Fibroblast of mammary gland (primary cell): ENCODE measurements at places on chromosomes 7 and 10.
A peak's percentile ranks its signal among the peaks of the same experiment; 100 is the strongest.

GRCh38 chr10:102065561-102066398 is 631 bp downstream of the HPS6 start:
- DNase-seq: no peak

GRCh38 chr7:81624650-81625631 is 144.9 kb downstream of the HGF start:
- DNase-seq: peak; percentile 91

- DNase-seq: no peak
Observed at GRCh38 chr7:144416341-144416740, 12.8 kb upstream of the NOBOX start.

DNA sequence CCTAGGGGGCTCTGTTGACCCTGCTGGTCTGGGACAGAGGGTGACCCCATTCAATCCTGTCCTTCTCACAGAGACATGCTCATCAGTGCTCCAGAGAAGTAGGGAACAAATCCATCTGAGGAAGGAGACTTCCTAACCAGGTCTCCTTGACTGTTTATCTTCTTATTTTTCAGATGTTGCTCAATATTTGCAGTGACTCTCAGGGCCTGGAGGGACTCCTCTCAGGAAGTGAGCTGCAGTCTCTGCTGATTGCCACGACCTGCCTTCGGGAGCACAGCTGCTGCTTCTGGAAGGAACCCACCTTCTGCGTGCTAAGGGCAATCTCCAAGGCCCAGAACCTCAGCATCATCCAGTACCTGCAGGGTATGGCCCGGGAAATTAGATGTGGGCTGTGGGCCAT is 41.0 kb downstream of the WDFY4 start:
- no peak for DNase-seq

DNA sequence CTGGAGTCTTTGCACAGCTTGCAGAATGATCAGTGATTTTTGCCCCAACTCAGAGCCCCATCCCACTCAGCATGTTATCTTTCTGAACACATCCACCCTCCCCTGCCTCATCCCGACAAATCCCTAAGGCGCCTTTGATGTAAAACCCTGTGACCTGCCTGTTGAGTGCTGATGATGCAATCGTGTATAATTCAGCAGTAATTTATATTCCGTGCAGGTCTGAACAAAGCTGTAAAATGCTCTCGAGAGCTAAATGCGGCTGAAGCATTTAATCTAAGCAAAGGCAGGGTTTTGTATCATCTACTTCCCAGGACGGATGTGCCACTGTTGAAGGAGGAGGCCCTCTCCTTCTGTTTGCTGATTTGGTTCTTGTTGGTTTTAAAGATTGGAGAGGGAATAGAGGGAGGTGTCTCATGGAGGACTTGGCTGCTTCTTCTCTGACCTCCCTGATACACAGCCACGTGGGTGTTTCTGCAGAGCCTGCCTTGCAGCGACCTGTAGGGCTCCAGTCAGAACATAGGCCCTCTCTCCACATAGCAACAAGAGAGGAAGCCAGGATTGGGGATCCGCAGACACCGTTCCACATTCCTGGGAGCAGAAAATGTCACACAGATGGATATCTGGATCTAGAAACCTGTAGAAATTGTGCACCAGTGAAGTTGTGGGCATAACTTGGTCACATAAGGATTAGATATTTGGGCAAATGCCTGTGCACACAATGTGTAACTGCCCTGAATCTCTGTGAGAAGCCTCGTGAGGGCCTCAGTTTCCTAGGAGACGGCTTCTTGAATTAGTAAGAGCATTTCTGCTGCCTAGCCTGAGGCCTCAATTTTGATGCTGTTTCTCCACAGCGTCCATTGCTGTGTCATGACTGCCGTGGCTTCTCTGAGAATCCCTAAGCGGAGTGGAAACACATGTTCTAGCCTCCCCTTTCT is 90.2 kb upstream of the AGK start:
- DNase-seq: peak; percentile 26

GRCh38 chr10:47041396-47042198 is 130.4 kb downstream of the PTPN20 start:
- no peak for DNase-seq

DNA sequence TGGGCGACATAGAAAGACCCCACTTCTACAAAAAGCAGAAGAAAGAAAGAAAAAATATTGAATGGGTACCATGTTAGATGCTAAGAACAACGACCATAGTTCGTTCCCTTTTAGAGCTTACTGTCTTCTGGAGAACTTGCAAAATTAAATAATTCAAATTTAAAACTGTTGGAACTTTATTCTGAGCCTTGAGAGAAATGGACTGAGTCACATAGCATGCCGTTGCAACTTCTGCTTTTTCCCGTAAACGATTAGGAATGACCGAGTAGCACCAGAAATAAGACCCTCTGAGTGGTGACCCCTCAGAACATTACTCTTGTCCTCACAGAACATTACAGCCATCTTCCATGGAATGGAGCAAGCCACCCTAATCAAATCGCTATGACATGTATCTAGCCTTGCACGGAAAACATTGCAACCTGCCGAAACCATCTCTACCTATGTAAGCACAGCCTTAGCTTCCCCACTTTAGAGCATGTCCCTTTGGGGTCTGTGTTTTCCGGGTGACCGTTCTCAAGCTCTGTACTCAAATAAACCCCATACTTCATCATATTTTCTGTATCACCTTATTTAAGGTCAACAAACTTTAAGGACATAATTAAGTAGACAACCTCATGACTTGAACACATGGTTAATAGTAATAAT is 179.1 kb downstream of the PRKCQ start:
- peak; percentile 15 for DNase-seq

DNA sequence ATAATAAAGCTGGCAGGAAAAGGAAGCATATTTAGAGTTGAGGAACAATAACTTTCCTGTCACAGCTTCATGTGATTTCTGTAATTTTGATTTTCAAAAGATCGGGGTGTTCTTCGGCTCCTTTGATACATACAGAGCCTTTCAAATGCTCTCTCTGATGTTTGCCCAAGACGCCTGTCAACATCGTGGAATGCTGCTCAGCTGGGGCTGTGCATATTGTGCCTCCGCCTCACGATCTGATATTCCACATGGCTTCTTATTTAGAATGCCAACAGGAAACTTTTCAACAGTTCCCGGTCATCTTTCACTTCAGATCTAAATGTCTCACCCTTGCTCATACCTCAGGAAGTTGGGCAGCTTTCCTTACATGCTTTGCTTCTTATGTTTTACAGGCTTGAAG is 7.3 kb downstream of the NPY start:
- no peak for DNase-seq

DNA sequence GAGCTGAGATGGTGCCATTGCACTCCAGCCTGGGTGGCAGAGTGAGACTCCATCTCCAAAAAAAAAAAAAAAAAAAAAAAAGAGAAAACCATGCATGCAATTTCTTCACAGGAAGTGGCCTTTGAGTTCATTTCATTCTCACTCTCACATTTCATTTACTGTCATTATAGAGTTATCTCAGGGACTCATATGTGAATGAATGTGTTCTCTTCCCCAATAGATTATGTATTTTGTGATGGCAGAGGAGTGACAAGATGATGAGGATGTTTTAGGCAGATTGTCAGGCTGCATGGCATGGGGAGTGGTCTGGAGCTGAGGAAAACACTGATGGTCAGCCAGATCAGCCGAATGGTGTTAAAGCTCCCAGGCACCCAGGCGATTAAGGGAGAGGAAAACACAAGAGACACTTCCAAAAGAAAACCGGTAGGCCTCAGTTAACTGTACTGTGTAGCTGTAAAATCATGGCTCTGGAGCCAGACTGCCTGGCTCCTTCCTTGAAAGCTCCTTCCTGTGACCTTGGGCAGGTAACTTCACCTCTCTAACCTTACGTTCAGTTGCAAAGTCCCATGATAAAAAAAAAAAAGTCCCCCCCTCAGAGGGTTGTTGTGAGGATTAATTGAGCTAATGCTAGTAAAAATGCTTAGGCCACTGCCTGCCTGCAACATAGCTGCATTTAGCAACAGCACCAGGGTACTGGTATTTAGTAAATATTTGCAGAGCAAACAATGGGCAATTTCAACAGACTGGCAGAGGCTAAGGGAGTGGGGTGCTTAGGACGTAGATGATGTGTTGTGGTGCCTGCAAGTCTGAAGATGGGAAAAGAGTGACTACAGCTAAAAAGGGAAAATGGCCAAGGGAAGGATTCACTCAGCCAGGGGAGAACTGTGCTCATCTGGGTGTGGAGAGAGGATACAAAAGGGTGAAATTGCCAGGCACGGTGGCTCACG is 6.9 kb downstream of the FRAT2 start:
- DNase-seq: no peak

- no peak for DNase-seq
Observed at GRCh38 chr10:51319173-51319435, 244.8 kb downstream of the PRKG1 start.

DNA sequence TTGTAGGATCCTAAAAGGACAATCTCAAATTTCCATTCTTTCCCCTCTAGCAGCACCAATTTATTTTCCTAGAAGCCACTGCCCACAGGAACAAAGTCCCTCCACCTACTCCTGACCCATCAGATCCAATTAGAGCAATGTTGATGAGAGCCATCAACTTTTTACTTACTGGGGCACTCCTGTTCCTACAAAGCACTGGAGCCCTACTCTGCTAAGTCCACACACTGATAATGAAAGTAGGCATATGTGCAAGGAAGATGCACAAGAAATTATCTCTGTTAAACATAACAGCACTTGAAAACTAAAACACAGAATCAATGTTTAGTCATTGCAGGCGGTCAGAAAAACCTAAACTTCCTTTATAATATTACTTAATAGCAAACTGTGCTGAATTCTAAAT is 3.6 kb downstream of the HERPUD2 start:
- DNase-seq: no peak

- DNase-seq: no peak
Observed at GRCh38 chr10:132292287-132293200, 15.2 kb downstream of the STK32C start.

GRCh38 chr7:90238583-90238982 is 6.4 kb upstream of the CFAP69 start:
- DNase-seq: no peak
